ENCODE measurements at places on chromosomes 2 and 18.

- DNase-seq = no peak
Measured at GRCh38 chr18:56267334-56267733, 371.1 kb downstream of the TXNL1 start.

DNA sequence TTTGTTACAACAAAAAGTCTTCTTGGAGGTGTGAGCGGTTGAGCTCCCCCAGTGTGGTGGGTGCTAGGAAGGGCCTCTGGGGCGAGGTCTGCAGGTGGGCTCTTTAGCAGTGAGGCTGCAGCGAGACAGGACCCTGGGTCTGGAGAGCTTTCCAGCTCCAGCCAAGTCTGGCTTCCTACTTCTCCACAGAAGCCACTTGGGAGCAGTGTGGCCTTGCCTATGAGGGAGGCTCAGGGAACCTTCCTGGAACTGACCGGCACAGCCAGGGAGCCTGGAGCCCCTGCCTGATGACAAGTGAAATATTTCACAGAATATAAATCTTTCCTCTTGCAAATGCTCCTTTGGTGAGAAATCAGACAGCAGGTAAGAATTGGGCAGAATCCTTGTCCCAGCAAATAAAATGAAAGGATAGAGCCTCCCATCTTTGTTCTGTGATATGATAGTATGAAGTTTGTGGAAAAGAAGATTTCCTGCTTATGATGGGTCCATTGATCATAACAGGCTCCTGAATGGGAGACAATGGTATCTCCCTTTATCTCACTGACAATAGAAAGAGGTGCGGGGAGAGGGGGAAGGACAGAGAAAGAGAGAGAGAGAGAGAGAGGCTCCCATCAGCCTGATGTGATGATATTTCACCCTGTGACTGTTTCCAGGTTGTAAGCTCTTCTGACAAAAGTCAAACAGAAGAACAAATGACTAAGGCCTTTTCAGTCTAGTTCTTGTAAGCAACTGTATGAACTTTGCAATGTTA, 289.8 kb upstream of the SPRED2 start:
- no peak for DNase-seq

- DNase-seq = no peak
Measured at GRCh38 chr18:41731884-41732283, 223.2 kb upstream of the PIK3C3 start.

DNA sequence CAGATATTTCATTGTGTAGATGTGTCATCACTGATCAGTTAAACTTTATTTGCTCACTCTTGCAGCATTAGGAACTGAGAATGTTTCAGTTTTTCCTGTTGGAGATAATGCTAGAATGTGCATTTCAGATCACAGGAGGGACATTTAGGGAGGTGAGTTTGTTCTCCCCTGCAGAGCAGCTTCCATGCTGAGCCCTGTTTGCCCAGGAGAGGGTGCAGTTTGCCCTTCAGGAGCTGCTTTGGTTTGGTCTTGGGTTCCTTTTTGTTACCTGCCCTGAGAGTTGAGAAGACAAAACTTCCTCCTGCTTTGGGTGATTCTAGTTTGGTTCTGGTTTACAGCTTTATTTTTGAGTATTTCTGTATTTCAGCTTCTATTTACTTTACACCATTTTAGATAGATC, 49.9 kb downstream of the DGKD start:
- DNase-seq = no peak

GRCh38 chr2:171134624-171135230, 26.0 kb downstream of the TLK1 start:
- no peak for DNase-seq

DNA sequence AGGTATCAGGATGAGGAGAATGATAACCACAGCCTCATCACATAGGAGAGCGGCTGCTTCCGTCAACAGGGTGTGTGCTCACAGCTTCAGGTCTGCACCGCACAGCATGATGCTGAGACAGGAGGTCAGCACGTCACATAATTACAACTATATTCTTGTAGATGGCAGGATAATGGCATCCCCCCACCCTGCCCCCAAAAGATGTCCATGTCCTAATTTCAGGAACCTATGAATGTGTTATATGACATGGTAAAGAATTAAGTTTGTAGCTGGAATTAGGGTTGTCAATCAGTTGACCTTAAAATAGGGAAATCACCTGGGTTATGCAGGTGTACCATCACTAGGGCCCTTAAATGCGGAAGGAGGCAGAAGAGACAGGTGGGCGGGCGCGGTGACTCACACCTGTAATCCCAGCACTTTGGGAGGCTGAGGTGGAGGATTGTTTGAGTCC, 73.9 kb downstream of the ARL4C start:
- no peak for DNase-seq

DNA sequence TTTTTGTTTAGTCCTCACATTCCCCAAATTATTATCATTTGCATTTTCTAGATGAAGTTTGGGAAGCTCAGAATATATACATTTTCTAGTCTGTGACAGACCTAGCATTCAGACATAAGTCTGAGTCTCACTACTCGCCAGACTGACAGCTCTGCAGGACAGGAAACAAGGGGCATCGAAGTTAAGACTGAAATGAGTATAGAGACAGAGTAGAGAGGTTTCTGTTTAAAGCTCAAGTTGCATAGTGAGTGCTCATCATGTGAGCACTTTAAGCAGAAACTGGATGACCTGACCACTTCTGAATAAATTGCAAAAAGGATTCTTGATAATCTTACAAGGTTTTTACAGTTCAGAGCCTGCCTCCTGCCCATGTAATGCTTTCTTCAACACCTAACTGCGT, 1.1 kb downstream of the HADHB start:
- no peak for DNase-seq

DNA sequence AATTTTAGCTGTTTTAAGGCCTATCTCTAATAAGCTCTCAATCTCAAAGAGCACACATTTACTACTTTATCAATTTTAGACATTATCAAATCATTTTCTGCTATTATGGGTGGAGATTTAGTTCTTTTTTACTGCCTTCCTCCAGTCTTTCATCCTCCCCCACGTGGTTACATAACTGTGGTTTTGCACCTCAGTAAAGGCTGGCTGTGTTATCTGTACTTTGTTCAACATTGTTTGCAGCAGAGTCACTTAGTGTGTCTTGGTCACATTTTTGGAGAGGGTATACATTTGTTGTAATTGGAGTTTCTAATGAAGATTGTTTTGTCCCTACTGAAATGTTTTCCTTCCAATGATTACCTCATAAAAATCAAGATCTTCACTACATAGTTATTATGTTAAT, 549.6 kb upstream of the CELF4 start:
- no peak for DNase-seq
